Germinal center (tissue), 1 donor: ENCODE measurements at places on chromosomes 13 and 19.
A peak's percentile ranks its signal among the peaks of the same experiment; 100 is the strongest.

DNA sequence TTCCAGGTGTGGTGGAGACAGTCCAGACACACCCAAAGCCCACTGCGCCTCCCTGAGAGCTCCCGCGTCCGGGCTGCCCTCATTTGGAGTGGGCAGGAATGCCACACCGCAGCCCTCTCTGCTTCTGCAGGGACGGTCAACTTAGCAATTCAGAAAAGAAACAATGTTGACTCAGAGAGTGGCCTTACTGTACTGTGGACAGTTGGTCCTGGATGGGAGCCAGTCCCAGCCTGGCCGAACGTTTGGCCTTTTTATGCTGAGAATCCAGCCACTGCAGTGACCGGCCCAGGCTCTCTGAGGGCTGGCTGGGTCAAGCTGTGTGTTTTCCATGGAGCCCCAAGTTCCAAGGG lies 7.2 kb downstream of the GAS6 start:
- DNase-seq, result no peak

DNA sequence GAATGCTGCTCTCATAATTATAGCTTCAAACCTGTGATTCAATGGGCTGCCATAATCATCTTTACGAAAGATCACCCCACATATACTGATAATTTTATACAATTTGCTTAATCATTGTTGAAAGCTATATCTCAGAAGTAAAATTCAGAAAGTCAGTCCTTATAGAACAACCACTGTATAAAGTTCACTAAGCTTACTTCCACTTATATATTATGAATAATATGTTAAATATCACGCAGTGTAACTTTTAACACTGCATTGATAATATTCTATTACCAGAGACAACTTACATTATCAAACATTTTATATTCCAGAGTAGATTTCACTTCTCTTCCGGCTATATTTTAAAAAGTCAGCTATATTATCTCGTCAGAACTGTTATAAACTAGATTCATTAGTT lies 550.1 kb upstream of the PCDH20 start:
- DNase-seq, result no peak

DNA sequence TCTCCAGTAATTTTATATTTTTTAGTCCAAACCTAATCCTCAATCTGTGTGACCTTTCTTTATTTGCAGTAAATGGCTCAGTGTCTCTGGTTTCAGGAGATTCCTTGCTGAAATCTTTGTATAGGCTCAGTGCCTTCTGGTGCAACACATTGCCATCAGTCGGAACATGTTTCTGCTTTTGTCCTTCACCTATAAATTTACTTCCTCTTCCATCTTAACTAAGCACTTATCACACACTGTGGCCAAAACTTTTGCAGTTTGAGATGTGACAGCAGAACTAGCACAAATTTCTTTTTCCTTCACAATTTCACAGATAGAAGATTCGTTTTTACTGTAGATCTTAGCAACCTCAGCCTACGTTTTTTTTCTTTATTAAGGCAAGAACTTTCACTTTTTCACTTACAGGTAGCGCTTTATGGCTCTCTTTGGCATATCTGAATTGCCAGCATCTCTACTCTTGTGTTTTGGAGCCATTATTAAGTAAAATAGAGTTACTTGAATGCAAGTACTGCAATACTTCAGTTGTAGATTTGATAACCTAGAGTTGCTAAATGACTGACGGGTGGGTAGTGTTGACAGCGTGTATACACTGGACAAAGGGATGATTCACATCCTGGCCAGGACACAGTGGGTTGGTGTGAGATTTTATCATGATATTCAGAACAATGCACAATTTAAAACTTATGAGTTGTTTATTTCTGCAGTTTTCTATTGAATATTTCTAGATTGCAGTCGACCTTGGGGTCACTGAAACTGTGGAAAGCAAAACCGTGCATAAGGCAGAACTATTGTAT lies 44.3 kb downstream of the NDFIP2 start:
- no peak for DNase-seq

DNA sequence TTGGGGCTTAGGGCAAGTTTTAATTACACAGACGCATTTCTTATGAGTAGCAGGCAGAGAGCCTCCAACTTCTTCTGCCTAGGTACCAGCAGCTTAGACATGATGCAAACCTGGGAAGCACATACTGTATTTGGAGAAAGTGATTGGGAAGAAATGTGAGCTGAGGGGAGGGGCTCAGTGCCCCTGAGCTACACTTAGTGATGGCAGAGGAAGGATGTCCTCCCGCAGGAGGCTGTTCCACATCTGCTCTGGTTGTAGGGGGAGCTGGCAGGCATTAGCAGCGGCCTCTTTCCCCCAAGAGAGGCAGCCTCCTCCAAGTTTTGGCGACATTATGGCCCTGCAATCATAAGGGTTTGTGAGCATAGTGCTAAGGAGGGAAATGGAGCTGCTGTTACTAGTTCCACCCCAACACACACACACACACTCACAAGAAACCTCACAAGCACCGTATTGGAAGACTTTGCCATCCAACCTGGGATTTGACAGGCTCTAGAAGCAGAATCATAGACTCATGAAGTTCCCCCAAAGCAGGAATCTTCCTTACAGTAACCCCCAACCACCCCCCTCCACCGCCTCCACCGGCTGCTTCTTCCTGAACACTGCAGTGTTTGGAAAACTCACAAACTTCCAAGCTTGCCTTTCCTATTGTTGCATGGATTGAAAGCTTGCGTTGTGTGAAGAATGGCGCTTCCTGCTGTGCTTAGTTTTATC lies 3.3 kb downstream of the ALOX5AP start:
- no peak for DNase-seq

DNA sequence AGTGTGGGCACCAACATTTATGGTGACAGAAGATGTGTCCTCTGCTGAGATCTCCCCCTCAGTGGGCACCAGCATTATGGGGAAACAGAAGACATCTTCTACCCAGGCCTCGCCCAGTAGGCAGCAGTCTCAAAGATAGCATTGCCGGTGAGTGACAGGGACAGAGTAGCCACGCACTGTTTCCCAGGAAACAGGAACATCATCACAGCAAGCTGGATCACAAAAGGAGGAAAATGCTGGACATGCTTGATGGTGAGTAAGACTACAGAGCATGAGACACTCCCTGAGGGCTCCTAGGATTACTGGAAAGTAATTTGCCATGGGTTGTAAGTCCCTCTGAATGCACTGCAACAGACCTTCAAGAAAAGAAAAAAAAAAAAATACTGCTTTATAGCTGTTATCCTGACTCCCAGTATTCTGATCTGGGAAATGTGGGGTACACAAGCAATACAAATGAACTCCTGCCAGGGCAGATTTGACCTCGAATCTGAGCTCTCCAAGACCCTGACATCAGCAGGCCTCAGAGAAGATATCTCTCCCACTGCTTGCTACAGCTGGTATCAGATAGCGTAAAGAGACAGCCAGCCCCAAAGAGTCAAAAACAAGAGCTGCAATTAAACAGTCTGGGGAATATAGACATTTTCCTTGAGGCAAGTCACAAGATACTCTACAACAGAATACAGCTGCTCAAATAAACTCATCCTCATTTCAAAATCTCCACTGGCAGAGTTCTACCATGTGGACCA lies 180.4 kb downstream of the RBM26 start:
- DNase-seq, result no peak

GRCh38 chr13:28058866-28059613 lies 41.3 kb downstream of the FLT3 start:
- DNase-seq, result peak; percentile 23

GRCh38 chr13:79442221-79442620 lies 36.2 kb upstream of the RBM26 start:
- DNase-seq, result no peak

- no peak for DNase-seq
These were observed 10.7 kb downstream of the AP2S1 start for GRCh38 chr19:46839752-46840497.

GRCh38 chr13:53144826-53145225 lies 116.2 kb downstream of the OLFM4 start:
- no peak for DNase-seq

DNA sequence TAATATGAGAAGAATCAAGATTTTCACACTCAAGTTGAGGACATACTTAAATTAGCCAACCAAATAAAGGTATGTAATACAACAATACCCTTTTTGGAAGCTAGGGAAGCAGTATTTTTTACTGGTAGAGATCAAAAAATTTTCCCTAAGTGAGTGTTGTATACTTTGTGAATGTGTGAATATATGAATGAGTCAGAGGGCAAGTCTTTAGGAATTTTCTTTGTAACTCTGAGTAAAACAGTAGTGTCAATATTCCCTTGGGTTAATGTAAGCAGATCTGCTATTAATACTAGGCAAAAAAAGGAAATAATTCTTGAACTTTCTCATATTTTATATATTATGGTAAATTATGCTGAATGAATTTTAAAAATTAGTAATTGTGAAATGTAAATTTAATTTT lies 1161.8 kb upstream of the MIR17HG start:
- no peak for DNase-seq

DNA sequence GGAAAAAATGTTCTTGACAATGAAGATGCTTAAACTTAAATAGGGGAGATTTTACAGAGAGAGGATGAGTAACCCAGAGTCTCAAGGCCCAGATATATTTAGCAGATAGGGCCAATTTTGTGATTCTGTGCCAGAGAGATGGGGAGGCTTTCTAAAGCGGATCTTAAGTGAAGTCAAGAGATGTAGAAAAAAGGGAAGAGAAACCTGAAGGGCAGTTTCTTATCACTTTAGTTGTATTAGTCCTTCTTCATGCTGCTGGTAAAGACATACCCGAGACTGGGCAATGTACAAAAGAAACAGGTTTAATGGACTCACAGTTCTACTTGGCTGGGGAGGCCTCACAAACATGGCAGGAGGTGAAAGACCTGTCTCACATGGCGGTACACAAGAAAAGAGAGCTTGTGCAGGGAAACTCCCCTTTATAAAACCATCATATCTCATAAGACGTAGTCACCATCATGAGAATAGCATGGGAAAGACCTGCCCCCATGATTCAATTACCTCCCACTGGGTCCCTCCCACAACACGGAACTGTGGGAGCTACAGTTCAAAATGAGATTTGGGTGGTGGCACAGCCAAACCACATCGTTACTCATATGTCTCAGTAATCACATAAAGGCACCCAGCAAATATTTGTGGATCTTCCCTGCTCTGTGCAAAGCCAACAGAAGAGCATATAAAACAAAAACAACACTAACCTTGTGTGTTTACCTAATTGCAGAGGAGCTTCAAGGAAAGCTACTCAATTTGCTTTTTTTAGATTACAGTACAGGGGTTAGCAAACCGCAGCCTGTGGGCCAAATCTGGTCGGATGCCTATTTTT lies 102.6 kb upstream of the MYCBP2 start:
- DNase-seq, result peak; percentile 43

- DNase-seq, result no peak
These were observed 5.9 kb upstream of the ACOD1 start for GRCh38 chr13:76942363-76942762.
